ENCODE measurements at places on chromosomes 7 and 10.
A peak's percentile ranks its signal among the peaks of the same experiment; 100 is the strongest.

- no peak for DNase-seq
Measured at GRCh38 chr10:92755725-92756124, 66.0 kb downstream of the HHEX start.

DNA sequence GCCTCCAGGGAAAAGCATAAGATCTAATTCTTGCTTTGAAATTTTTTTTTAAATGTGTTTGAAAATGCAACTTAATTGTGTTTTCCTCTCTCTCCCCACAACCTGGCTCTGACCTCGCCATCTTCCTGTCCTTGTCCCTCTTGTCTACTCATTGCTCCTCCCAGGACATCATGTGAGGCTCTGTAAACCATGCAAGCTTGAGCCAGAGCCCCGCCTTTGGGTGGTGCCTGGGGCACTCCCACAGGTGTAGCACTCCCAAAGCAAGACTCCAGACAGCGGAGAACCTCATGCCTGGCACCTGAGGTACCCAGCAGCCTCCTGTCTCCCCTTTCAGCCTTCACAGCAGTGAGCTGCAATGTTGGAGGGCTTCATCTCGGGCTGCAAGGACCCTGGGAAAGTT is 9.8 kb upstream of the CDHR1 start:
- DNase-seq = no peak

GRCh38 chr7:36391436-36392198 is 2.0 kb downstream of the ANLN start:
- DNase-seq = no peak

DNA sequence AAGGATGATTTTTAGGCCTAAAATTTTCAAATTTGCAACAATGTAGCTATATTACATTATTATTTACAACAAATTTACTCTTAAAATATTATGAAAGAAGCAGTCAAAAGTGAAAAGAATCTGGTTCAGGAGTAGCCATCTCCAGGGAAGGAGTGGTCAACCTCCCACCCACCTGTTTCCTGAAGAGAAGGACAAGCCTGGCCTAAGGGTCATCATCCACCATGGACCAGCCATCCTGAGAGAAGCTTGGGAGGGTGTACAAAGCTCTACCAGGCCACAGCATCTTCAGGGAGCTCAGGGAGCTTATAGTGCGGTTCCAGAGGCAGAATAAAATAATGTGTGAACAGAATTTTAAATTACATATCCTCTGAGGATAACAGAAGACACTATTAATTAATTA is 38.1 kb downstream of the COL1A2 start:
- DNase-seq = no peak

GRCh38 chr7:107501593-107501992 is 31.7 kb downstream of the GPR22 start:
- DNase-seq = peak; percentile 5

- no peak for DNase-seq
Measured at GRCh38 chr7:151251689-151252560, 3.4 kb upstream of the SMARCD3 start.

DNA sequence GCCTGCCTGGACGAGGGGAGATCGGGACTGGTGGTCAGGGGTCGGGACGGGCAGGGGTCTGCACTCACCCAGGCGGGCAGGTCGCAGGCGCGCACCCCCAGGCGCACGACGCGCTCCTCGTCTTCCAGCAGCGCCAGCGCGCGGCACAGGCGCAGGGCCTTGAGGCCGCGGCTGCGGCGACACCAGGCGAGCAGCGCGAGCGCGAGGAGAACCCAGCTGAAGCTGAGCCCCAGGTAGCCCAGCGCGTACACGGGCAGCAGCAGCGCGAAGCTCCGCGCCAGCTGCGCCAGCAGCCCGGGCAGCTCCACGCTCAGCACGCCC is 328 bp downstream of the ESYT2 start:
- no peak for DNase-seq

- peak; percentile 64 for DNase-seq
Measured at GRCh38 chr10:77756319-77757232, 119.0 kb upstream of the KCNMA1 start.

DNA sequence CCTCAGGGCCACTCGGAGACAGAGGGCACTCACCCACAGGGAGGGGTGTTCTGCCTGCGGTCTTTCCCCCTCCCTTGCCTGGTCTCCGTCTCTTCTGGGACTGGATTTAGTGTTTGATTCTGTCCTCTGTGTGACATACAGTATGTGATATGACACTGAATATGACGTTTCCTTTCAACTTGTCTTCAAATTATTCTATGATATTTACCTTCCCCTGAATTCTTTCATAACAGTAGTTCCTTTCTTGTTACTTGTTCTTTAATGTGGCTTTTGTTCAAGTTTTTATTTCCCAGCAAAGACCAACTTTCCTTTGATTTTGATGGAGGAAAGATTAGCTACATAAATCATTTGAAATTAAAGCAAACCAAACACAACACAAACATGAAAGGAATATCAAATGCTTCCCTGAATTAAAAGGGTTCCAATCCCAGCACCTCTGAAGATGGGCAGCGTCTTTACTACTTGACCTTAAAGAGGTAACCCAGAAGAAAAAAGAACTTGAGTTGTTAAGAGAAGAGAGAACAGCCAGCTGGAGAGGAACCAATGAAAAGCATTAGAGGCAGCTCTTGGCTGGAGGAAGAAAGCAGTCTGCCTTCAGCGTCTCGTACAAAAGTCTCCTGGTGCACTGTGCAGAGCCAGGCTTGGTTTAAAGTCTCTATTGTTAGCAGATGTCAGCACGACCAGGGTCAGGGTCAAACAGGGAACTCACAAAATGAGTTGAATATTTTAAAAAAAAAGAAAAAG is 18.3 kb upstream of the RHEB start:
- no peak for DNase-seq

GRCh38 chr10:108789919-108790318 is 1133.4 kb downstream of the XPNPEP1 start:
- DNase-seq = no peak

DNA sequence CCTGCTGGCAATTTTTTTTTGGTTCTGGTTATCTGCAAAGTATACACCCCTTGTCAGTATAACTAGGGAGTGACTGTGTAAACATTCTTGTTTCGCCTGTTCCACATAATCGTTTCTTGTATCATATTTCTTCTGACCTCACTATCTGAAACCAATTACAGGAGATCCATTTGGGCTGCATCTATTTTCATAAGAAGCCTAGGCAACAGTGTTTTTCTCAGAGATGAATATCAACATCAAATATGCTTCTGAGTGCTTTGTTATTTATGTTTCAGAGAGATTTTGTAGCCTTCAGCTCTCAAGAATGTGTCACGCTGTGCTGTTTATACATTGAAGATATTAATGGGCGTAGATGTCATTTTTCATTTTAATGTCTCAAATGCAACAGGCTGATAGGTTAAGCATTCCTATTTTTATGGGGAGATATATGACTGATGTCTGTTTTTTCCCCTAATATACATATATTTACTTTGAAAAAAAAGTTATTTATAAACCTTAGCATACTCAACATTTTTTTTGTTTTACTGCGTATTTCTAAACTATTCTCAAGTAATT is 115.5 kb downstream of the FOXP2 start:
- DNase-seq = no peak

- DNase-seq = no peak
Measured at GRCh38 chr7:147197006-147197405, 1080.4 kb downstream of the CNTNAP2 start.

- DNase-seq = no peak
Measured at GRCh38 chr7:92781117-92781720, 55.2 kb downstream of the CDK6 start.

DNA sequence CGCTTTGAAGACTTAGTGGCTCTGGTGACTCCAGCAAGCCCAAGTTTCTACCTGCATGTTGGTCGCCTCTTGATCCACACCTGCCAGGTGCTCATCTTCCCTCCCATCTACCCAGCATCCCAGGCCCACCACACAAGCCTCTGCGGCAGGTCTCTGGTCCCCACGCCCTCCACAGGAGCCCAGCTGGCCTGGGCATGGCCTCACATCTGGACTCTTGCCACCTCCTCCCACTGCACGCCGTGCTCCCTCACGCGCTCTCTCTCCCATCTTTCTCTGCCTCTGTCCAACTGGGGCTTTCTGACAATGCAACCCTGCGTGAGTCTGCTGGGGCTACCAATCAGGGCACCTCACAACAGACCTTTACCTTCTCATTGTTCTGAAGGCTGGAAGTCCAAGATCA is 50.2 kb upstream of the FGFR2 start:
- no peak for DNase-seq

- DNase-seq = peak; percentile 56
Measured at GRCh38 chr10:97025613-97026242, 160.0 kb downstream of the SLIT1 start.

GRCh38 chr10:131549116-131549515 is 237.6 kb upstream of the TCERG1L start:
- DNase-seq = no peak

DNA sequence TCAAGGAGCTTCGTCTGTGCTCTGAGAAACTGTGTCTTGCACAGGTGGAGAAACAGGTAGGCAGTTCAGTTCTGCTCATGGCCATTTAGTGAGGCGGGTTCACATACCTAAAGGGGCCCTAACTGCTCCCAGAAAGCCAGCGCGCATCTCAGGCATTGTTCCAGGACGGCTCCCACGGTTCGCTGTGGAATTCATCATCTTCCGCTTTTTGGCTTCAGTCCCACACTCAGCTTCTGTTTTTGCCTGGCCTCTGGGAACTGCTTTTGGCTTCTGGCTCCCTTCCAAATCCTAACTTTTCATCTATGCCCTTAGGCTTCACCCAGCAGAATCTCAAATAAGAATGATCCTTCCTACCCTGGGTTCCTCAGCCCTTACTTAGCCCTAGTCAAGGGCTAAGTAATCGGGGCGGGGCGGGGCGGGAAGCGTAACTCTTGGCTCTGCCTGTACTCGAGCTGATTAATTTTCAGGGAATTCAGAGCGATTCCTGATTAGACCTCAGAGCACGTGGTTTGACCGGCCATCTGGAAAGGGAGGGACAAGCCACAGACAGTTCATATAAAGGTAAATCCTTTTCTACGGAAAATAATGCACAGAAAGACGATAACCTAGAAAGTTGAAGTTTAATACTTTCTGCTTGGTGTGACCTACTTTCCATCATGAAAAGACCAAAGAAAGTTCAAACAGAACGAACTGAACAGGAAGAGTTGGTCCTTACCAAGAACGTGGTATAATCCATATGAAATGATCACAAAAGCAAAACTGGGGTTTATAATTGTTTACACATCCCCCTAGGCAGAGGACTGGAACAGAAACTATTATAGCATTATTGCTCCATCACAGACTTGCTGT is 105.7 kb downstream of the ST8SIA6 start:
- DNase-seq = no peak

GRCh38 chr7:101985057-101985902 is 167.9 kb downstream of the CUX1 start:
- no peak for DNase-seq

- no peak for DNase-seq
Measured at GRCh38 chr7:33666531-33666930, 238.8 kb upstream of the BMPER start.

GRCh38 chr10:59586407-59586891 is 123.2 kb downstream of the SLC16A9 start:
- no peak for DNase-seq

DNA sequence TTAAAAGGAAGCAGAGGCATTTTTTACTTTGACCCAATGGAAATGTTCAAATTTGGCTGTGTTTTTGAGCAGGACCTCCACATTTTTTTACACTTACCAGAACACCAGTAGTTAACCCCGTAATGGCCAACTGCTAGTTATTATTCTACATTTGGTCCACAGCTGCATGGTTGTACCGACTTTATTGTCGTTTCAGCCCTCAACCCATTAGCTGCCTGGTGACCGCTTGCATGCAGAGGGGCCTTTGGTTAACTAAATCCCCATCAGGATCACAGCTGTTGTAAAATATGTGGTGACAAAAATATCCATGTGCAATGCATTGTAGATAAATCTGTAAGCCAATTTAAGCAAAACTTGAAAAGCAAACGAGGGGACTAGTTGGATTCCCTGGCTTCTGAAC is 342.2 kb upstream of the MEOX2 start:
- DNase-seq = no peak

DNA sequence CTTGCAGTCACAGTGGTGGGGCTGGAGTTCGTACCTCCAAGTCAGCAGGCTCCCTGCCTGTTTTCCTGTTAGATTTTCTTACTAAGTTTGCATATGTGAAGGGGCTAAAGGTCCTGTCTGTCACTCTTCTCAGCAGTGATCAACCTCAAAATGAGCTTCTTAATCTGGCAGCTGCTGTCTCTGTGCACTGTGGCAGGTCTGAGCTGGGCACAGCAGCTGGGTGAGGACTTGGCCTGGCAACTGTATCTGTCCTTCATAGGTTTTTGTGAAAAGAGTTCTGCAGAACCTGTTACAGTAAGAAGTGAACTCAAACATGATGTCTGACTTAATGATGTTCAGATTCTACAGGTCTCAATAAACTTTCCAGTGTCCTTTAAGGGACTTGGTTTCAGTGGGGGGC is 31.3 kb upstream of the GJD4 start:
- no peak for DNase-seq

DNA sequence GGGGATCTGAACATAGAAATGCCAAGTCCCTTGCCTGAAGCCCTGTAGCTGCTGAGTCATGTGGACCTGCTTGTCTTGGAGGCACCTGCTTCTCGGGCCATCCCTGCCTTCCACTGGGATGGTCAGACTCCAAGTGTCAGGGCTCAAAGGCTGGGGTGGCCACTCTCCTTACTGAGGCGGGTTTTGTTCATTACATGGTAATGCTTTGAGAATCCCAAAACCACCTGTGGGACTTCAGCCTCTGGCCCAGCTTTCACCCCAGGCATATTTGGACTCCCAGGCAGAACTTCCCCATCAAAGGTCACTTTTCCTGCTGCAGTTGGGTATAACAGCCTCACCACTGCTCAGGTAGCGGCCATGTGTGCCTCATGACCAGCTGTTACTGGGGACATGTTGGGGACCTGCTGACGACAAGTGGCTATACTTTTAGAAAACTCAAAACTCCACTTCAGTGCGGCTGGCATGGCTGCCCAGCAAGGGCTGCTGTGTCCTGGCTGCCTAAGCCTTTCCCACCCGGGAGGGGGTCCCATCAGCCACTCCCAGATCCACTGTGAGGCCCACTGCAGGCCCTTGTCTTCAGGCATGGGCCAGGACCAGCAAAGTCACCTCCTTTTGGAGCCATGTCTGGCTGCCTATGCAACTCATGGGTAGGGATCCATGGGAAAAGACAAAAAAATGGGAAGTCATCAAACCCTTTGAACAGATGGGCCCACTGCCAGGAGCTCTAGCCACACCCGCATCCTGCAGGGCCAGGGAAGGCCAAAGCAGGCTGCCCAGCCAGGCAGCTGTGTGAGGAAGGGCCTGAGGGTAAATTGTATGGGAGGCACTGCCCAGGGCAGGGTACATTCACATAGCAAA is 96.7 kb downstream of the ARHGAP22 start:
- DNase-seq = no peak

Data from NT2/D1 (cell line).